ENCODE measurements at places on chromosomes 11 and 22.

GRCh38 chr11:125192183-125192582, 27.6 kb downstream of the PKNOX2 start:
- no peak for DNase-seq

GRCh38 chr11:17793642-17794170, 59.1 kb downstream of the KCNC1 start:
- DNase-seq = no peak

GRCh38 chr22:21443735-21444421, 23.3 kb upstream of the TMEM191C start:
- DNase-seq = no peak

GRCh38 chr11:67780056-67780455, 105.6 kb upstream of the ALDH3B2 start:
- no peak for DNase-seq

DNA sequence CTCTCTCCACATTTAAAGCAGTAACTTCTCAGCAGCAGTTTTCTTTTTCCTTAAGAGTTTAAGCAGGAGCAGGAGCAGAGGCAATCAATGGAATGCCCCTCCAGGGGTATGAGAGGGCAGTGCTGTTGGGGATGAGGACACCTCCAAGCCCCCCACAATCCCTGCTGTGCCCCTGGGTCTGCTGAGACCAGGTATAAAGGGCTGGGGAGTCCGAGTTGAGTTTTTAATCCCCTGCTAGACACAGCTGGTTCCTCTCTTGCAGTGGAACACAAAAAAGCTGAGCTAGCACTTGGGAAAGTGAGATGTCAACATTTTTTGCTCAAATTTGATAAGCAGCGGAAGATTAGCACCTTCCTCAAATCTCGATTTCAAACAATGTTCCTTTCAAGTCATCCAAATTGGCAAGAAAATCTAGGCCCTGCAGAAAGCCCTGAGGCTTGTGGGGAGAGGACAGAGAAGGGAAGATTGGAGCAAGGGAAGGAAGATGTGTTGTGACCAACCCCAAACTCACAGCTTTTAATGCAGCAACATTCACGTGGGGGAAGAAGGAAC, 581.9 kb downstream of the SOX6 start:
- no peak for DNase-seq

- DNase-seq = peak; percentile 83
Measured at GRCh38 chr11:10592331-10592730, 23.9 kb upstream of the LYVE1 start.

DNA sequence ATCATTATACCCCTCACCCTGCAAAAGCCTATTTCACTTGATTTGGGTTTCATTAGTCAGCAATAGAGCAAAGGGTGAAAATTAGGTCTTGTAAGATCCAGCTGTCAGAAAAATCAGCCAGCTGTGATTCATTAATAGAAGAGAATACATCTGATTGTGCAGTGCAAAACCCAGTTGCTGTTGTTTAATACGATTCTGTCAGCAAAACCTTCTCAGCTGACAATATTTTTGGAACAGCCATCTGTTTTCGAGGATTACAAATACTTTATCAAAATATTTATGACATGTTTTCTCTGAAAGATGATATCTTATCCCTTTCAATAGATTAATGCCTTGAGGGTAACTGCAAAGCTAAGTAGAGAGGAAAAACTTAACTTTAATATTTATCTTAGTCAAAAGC, 1354.0 kb upstream of the RAG2 start:
- DNase-seq = peak; percentile 18

- no peak for DNase-seq
Measured at GRCh38 chr11:113574586-113574985, 99.4 kb upstream of the DRD2 start.

- DNase-seq = peak; percentile 65
Measured at GRCh38 chr11:47514825-47515647, 37.9 kb downstream of the CELF1 start.

DNA sequence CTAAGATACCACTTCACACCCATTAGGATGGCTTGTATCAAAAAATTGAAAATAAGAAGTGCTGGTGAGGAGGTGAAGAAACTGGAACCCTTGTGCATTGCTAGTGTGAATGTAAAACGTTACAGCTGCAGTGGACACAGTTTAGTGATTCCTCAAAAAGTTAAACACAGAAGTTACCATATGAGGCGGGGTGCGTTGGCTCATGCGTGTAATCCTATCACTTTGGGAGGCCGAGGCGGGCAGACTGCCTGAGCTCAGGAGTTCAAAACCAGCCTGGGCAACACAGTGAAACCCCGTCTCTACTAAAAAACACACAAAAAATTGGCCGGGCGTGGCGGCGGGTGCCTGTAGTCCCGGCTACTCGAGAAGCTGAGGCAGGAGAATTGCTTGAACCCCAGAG, 43.5 kb downstream of the SGSM3 start:
- no peak for DNase-seq

- DNase-seq = no peak
Measured at GRCh38 chr11:12403122-12403996, 26.0 kb downstream of the PARVA start.

- no peak for DNase-seq
Measured at GRCh38 chr22:48603621-48604320, 1223.9 kb downstream of the BRD1 start.

DNA sequence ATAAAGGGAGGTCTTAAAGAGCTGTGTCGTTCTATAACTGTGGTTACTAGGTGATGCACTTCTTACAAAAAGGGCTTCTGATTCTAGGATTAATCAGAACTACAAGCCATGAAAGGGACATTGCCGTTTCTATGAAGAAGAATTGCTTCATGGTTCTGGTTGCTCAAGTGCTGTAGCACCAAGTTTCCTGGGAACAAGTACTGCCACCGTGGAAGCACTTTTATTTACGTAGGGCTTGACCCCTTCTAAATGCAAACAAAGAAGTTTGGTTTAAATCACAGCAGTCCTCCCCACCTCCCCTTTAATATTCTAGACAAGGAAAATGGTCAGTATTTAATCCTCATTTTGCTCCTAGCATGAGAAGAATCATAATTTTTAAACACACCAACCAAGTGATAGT, 9.8 kb downstream of the YAP1 start:
- DNase-seq = no peak

DNA sequence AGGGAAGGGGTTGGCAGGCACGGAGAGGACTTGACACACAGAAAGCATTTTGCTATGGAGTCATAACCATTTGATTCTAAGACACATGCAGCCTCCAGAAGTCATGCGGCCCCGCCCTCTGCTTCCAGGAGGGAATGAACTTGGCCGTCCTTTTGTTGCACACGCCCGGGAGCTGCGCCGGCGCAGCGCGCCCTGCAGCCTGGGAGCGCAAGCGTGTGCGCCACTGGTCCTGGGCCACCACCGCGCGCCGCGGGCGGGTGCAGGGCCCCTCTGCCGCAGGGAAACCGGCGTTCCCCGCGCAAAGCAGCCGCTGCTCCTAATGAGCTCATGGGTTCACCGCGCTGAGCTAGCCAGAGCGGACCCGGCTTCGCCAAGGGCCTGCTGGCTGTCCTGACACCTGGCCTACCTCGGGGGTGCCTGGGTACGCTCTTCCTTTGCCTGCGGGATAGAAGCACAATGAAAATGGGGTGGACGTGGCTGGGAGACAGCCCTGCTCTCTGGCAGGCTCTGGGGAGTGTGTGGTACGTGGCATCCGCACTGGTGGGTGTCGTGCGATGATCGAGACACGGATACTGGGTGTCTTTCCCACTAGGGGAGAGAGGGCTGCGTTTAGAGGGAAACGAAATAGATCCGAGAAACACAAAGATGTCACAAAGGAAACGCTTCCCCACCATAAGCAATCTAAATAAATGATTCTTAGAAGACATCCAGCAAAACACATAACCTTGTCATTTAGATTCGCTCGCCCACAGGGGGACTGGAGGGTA, 669 bp downstream of the MICAL3 start:
- peak; percentile 57 for DNase-seq

GRCh38 chr22:29218758-29219408, 13.2 kb downstream of the EMID1 start:
- no peak for DNase-seq

- no peak for DNase-seq
Measured at GRCh38 chr11:129636926-129637325, 178.7 kb upstream of the TMEM45B start.

GRCh38 chr11:13375798-13376197, 87.2 kb downstream of the BTBD10 start:
- no peak for DNase-seq

DNA sequence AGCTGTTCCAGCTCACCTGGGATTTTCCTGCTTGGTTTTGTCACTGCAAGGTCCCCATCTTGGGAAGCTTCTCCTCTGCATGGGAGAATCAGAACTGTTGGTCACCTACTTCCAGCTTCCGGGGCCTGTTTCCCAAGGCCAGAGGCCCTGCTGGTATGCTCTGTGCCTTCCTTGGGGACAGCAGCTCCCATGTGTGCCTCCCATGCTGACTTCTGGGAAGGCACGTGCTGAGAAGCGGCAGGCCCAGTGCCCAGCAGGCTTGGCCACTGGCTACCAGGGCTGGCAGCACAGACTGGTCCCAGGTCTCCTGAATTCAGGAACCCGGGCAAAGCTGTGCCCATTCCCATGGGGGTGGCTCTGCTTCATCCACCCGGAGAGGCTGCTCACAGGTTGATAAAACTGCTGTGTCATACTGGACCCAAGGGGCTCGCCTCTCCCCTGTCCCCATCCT, 33.8 kb downstream of the MYEOV start:
- no peak for DNase-seq

DNA sequence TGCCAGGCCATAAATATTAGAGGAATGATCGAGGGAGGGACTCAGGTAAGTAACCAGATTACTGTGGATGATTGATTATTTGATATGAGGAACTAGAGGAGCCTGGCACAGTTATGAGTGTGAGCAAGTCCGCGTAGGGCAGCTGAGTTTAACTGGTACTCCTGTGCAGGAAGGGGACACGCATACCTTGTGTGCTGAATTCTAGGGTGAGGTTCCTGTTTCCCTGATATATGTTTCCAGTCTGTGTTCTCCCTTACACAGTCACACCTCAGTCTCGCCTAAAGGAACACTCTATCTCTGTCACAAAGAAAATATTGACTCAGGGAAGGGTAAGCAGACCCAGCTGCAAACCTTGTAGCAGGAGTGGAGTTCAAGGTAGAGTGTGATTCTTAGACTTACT, 17.4 kb downstream of the SGSM3 start:
- DNase-seq = no peak

DNA sequence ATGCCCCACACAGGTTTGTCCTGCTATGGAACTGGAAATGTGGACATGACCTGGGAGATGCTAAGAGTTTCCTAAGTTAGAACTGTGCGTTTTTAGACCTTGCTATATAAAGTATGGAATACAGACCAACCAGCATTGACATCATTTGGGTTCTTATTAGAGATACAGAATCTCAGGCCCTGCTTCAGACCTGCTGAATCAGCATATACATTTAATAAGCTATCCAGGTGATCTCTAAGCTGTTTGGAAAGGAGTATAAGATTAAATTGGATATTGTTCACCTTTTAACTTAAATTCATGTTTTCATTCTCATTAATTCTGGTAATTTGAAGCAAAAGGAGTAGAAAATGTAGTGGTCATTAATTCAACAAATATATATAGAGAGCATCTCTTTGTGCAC, 6.9 kb upstream of the CNTF start:
- DNase-seq = no peak

DNA sequence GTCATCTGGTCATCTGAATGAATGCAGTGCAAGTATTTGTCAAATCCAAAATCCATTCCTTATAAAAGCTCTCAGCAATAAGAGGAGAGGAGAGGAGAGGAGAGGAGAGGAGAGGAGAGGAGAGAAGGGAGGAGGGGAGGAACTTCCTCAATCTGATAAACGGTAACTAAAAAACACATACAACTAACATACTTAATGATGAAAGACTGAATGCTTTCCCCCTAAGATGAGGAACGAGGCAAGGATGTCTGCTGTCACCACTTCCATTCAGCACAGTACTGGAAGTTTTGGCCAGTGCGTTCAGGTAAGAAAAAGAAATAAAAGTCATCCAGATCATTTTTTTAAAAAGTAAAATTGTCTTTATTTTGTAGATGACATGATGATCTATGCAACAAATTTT, 80.4 kb downstream of the CD82 start:
- no peak for DNase-seq

DNA sequence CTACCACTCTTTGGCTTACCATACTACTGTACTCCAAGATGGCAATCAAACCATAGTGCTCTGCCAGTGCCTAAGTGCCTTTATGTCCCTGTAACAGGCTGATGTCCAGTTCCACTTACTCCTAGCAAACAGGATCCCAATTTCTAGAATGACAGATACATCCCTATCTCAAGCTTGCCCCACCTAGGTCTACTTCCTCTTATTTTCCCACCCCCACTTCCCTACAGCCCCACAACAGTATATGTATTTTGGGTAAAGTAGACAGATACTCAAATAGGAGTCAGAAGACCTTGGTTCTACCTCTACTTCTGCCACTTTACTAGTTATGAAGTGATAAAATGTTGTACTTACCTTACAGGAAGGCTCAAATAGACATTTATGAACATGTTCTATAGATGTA, 24.1 kb downstream of the SIK3 start:
- no peak for DNase-seq

DNA sequence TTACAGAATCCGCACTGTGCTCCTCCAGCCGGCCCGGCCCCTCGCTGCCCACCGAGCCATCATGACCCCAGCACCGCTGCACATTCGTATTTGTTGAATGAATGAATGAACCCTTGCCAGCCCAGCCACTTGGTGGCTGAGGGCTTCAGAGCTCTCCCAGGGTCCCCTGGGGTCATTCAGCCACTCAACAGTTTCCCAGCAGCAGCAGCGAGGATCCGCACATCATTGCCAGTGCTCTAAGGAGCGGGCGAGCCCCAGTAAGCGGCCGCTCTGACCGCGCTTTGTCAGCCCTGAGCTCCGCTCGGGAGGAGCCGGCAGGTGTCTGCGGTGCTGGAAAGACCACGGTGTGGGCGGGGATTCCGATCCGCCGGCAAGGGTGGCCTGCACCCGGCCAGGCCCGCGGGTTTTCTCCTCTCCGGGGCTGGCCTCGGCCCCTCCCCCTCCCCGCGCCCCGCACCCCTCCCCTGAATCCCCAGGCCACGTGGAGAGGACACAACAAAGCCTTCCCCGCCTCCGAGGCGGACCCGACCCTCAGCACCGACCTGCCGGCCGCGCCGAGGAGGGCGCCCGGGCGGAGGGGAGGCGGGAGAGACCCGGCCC, 563 bp downstream of the BID start:
- DNase-seq = no peak

DNA sequence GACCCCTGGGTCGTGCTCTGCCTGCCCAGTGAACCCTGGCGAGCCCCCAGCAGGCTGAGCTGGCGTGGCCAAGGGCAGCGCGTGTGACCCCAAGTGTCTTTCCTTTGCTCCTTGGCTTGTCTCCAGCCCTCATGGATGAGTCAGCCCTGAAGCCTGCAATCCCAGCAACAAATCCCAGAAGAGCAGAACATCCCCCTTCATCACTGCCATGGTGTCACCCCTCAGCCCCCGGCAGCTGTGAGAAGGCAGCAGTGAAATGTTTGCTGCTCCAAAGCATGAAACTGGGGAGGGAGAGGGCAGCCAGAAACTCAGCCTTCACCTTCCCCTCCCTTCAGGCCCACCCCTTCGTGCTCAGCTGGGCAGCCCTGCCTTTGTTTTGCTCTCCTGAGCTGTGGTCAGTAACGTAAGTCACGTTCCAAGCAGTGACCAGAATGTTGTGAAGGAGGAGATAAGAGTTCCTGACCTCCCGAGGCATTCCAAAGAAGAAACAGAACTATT, 29.8 kb downstream of the ADAMTS15 start:
- peak; percentile 89 for DNase-seq
